A172 (cell line): ENCODE measurements at places on chromosomes 13 and 19.

DNA sequence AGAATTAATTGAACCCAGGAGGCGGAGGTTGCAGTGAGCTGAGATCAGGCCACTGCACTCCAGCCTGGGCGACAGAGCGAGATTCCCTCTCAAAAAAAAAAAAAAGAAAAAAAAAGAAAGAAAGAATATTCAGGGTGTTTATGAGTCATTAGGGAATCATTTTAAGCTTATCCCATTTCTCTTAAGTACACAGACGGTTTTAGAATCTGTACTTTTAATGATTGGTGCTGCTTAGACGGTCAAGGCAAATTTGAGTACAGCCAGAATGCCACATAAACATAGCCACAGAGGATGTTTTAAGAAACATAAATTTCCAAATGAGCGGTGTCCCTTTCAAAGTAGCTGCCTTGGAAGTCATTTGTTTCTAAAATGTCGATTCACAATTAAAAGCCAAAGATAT lies 2.6 kb downstream of the SPRYD7 start:
- no peak for DNase-seq

DNA sequence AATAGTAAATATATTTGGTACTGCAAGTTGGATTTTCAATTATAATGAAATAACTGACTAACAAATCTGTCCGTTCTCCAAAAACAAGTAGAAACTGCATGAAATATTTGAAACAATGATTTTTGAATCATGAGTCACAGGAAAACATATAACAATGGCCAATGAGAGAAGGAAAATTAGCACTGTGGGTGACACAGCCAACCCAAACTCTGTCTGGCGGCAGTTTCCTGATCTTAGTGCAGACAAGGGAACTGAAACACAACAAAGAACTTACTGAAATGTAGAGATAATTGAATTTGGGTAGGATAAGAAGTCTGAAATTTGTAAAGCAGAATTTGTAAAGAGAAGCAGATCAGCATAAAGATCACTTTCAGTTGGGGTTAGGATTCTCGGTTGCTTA lies 2743.3 kb upstream of the PCDH20 start:
- peak; percentile 51 for DNase-seq

DNA sequence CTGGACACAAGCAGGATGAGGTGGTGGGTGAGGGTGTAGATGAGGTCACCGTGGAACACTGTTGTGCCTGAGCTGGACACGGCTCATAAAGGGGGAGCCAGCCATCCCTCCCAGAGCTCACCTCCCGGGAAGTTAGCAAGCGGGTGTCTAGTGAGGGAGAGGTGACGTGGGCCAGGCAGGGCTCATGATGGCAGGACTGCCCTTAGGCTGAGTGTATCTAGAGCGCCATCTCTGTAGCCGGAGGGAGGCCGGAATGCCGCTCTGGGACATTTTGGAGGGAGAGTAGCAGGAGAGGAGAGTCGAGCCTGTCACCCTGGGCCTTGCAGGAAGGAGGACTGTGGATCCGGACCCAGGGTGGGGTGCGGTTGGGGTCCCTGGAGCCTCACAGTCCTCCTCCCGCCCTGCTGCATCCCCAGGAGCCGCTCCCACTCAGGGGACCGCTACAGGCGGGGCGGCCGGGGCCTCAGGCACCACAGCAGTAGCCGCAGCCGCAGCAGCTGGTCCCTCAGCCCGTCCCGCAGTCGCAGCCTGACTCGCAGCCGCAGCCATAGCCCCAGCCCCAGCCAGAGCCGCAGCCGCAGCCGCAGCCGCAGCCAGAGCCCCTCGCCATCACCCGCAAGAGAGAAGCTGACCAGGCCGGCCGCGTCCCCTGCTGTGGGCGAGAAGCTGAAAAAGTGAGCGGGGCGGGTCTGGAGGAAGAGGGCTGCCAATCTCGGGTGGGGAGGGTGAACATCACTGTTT lies 9.2 kb downstream of the ZNF296 start:
- DNase-seq: no peak

GRCh38 chr13:100184095-100184494 lies 95.2 kb downstream of the PCCA start:
- no peak for DNase-seq

DNA sequence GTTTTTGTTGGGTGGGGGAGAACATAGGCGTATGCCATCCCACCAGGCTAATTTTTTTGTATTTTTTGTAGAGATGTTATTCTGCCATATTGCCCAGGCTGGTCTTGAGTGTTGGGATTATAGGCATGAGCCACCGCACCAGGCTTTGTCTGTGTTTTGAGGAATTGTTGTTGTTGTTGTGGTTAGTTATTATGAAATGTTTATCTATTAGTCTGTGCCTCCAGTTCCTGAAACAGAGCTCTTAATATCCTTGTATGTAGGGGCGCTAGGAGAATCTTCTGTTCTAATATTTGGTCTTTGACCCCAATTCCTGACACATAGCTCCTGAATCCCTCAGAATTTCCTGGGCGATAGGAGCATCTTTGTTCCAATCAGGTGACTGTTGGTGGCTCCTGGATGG lies 5.6 kb upstream of the LATS2 start:
- no peak for DNase-seq

DNA sequence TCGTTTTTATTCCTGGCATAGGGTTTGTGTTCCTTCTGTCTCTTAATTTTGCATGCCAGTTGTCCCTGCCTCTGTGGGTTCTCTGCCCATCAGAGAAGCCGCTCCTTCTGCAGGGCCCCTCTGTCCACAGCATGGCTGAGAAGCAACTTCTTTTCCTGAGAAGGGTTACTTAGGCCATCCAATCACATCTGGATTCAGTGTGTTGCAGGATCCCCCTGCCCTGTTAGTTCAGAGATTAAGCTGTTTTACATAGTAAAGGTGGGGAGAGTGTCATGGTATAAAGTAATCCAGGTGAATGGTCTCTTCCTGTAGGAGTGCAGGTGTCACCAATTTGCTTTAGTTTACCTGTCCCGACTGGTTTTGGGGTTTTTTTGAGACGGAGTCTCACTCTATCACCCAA lies 22.9 kb upstream of the GARRE1 start:
- no peak for DNase-seq

DNA sequence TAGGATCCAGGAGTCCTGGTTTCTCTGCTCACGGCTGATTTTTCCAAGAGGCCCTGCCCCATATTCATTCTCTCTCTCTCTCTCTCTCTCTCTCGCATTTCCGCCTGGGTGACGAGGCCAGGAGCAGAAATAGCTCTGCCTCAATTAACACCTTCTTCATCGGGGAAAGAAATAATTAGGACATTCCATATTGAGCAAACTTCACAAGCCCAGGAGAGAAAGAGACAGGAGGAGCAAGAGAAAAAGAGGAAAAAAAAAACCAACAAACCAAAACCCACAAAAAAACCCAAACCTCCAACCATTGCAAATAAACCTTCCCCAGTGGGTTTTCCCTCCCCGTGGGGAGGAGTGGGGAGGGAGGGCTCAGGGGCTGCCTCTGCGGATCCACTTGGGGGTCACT lies 143.0 kb downstream of the CACNA1A start:
- no peak for DNase-seq

DNA sequence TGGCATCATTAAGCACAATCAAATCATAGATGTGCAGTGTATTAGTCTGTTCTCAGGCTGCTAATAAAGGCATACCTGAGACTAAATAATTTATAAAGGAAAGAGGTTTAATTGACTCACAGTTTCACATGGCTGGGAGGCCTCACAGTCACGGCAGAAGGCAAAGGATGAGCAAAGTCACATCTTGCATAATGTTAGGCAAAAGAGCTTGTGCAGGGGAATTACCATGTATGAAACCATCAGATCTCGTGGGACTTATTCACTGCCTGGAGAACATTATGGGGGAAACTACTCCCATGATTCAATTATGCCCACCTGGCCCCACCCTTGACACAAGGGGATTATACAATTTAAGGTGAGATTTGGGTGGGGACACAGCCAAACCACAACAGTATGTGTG lies 245.2 kb upstream of the DACH1 start:
- DNase-seq: no peak

DNA sequence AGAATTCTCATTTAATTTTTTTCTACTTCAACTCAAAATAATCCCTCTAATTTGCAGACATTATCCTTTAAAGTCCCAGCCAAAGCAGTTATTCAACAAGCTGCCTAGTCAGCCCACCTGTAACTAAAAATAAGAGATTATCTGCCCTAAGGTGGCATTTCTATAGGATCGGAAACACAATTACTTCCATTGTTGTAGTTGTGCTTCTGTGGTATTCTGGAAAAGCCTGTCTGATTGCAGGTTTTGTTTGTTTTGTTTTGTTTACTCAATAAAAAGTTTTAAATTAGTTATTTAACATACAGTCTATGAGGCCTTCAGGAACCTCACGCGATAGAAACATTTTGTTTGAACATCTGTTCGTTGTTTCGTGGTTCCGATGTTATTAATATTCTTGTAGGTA lies 101.0 kb downstream of the ZIC5 start:
- no peak for DNase-seq
